CD4-positive, CD25-positive, alpha-beta regulatory T cell (primary cell): ENCODE measurements at places on chromosomes 4 and X. TPM values are rescaled to one million over a fixed set of nuclear protein-coding genes. Genes with fewer than 3 reads are reported as not detected.

GRCh38 chrX:9677098-9677739 lies 88.4 kb downstream of the GPR143 start:
- DNase-seq, result peak; percentile 67
- H3K27ac ChIP-seq, result peak overlapping the region; percentile 55
- no peaks in the 10 kb centered on the region for H3K36me3 ChIP-seq
- H3K4me1 ChIP-seq, result peaks cover 6% of the 10 kb centered on the region
- H3K27me3 ChIP-seq, result no peaks in the 10 kb centered on the region

DNA sequence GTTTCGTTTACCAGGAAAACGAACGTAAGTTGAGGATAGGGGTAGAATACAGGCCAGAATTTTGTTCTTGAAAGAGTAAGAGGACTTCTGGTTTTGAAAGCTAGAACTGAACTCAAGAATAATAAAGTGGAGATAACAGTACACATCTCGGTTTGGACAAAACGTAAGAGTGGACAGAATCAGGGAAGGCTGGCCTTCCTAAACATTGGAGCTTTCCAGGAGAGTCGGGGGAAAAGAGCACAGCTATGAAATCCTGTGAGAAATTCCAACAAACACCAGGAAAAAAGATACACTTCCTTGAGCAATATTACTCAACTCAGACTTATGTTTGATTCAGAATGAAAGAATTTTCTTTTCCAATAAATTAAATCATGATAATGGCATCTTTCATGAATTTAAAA lies 1.2 kb downstream of the CTSO start:
- H3K36me3 ChIP-seq, result no peaks in the 10 kb centered on the region
- no peaks in the 10 kb centered on the region for H3K27me3 ChIP-seq
- peaks cover 4% of the 10 kb centered on the region for H3K4me1 ChIP-seq
- no peak overlapping the region for H3K27ac ChIP-seq
- no peak for DNase-seq

DNA sequence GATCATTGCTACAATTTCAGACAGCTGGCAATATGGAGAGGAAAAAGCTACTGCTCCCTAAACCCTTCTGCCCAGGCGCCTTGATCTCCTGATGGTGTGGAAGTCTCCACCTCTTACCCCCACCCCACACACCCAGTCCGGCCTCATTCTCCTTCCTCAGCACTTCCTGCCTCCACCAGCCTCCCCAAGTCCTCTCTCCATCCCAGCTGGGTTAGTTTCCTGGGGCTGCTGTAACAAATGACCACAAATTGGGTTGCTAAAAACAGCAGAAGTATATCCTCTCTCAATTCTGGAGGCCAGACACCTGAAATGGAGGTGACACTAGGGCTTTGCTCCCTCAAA lies 1.1 kb upstream of the CCNQ start:
- peaks cover 25% of the 10 kb centered on the region for H3K4me1 ChIP-seq
- H3K36me3 ChIP-seq, result peaks cover 5% of the 10 kb centered on the region
- H3K27ac ChIP-seq, result no peak overlapping the region
- peak; percentile 46 for DNase-seq

DNA sequence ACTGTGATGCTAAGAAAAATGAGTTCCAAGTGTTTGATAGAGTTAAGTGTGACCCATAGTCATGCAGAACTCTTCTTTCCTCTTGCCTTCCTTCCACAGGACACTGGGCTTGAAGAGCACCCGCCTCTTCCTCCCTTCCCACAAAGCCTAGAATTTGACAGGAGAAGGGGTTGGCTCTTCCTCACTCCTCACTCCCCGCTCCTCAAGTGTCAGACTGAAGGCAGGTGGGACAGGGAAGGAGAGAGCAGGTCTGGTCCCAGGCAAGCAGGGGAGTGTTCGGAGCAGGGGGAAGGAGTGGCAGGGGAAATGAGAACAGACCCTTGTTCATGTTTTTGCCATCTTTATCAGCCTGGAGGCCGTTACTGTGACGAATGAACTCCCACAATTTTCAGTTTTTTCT lies 10.7 kb downstream of the MAGED2 start:
- no peaks in the 10 kb centered on the region for H3K27me3 ChIP-seq
- no peak overlapping the region for H3K4me3 ChIP-seq
- H3K36me3 ChIP-seq, result peaks cover 25% of the 10 kb centered on the region
- no peak overlapping the region for H3K27ac ChIP-seq

- H3K36me3 ChIP-seq, result no peaks in the 10 kb centered on the region
- no peak for DNase-seq
- H3K4me1 ChIP-seq, result no peaks in the 10 kb centered on the region
- H3K27me3 ChIP-seq, result peaks cover 3% of the 10 kb centered on the region
- no peak overlapping the region for H3K4me3 ChIP-seq
Measured at GRCh38 chr4:147597561-147597960, 19.6 kb upstream of the TMEM184C start.

DNA sequence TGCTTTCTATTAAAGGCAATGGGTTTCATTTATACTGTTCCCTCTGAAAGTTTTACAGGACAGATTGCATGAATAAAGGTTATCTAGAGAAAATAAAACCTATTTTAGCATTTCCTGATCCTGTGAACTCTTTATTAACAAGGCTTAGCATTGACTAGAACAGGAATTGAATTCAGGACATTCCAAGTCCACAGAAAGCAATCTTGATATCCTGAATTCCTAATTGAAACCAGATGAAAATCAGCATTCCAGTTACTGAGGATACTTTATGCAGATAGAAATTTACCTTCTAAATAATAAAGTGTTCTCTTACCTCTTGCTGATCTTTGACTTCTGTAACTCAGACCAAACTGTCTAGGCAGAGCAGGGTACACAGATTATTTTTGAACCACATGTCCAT lies 151.4 kb downstream of the ZNF518B start:
- H3K4me1 ChIP-seq, result no peaks in the 10 kb centered on the region
- DNase-seq, result no peak
- H3K4me3 ChIP-seq, result no peak overlapping the region
- H3K36me3 ChIP-seq, result no peaks in the 10 kb centered on the region
- no peak overlapping the region for H3K27ac ChIP-seq

DNA sequence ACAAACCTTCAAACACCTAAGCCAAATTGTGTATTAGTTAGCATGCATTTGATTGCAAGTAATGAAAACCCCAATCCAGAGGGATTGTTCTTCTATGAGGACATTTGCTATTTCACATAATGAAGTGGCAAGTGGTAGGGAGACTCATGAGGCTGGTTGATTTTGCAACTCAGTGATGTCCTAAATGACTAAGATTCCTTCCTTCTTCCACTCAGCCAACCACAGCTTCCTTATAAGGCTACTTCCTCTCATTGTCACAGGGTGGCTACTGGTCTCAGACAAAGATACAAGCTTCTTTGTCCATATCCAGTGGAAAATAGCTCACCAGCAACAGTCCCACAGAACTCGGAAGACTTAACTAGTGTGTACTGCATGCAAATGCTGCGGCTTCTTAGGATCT lies 5.3 kb upstream of the OTC start:
- H3K4me1 ChIP-seq, result no peaks in the 10 kb centered on the region
- no peaks in the 10 kb centered on the region for H3K36me3 ChIP-seq
- H3K4me3 ChIP-seq, result no peak overlapping the region

GRCh38 chr4:140856621-140857062 lies 100.5 kb upstream of the TBC1D9 start:
- DNase-seq, result no peak
- no peaks in the 10 kb centered on the region for H3K27me3 ChIP-seq
- no peaks in the 10 kb centered on the region for H3K4me1 ChIP-seq
- H3K4me3 ChIP-seq, result no peak overlapping the region

DNA sequence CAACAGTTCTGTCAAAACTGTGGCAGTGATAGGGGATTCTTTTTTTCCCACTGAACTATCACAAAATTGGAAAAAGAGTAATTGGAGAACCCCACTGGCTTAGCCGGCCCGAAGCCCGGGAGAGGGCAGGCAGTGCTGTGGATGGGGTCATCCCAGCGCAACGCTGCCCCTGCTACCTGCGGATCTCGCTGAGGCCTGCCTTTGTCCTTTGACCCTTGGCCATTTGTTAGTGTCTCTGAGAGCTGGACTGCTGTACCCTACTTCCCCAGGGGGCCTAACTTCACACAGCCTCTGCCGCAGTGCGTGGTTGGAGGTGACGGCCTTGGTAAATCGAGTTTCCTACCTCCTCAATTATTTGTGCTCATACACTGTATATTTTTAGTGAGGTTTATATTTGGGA lies 43.0 kb upstream of the MSANTD1 start:
- H3K4me3 ChIP-seq, result no peak overlapping the region
- no peak overlapping the region for H3K27ac ChIP-seq
- H3K36me3 ChIP-seq, result peaks cover 45% of the 10 kb centered on the region
- DNase-seq, result no peak

DNA sequence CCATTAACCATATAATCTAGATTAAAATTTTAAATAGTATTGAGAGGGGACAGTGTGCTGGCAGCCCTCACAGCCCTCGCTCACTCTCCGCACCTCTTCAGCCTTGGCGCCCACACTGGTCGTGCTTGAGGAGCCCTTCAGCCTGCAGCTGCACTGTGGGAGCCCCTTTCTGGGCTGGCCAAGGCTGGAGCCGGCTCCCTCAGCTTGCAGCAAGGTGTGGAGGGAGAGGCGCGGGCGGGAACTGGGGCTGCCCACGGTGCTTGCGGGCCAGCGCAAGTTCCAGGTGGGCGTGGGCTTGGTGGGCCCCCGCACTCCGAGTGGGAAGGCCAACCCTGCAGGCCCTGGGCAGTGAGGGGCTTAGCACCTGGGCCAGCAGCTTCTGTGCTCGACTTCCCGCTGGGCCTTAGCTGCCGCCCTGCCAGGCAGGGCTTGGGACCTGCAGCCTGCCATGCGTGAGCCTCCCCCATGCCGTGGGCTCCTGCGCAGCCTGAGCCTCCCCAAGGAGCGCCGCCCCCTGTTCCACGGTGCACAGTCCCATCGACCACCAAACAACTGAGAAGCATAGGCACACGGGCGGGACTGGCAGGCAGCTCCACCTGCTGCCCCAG lies 32.8 kb upstream of the CFAP299 start:
- H3K4me3 ChIP-seq, result no peak overlapping the region
- H3K4me1 ChIP-seq, result no peaks in the 10 kb centered on the region
- no peaks in the 10 kb centered on the region for H3K27me3 ChIP-seq
- no peaks in the 10 kb centered on the region for H3K36me3 ChIP-seq
- DNase-seq, result no peak

GRCh38 chr4:124757126-124757525 lies 44.6 kb upstream of the ANKRD50 start:
- H3K27me3 ChIP-seq, result no peaks in the 10 kb centered on the region
- no peaks in the 10 kb centered on the region for H3K36me3 ChIP-seq
- no peak for DNase-seq
- no peaks in the 10 kb centered on the region for H3K4me1 ChIP-seq
- H3K27ac ChIP-seq, result no peak overlapping the region
- no peak overlapping the region for H3K4me3 ChIP-seq

GRCh38 chrX:151821226-151821625 lies 86.7 kb downstream of the CNGA2 start:
- H3K36me3 ChIP-seq, result no peaks in the 10 kb centered on the region
- DNase-seq, result no peak
- no peak overlapping the region for H3K27ac ChIP-seq
- H3K27me3 ChIP-seq, result no peaks in the 10 kb centered on the region
- H3K4me3 ChIP-seq, result no peak overlapping the region

GRCh38 chrX:24601858-24602257 lies 45.3 kb downstream of the PCYT1B start:
- no peak overlapping the region for H3K4me3 ChIP-seq
- no peaks in the 10 kb centered on the region for H3K27me3 ChIP-seq
- no peaks in the 10 kb centered on the region for H3K4me1 ChIP-seq
- no peaks in the 10 kb centered on the region for H3K36me3 ChIP-seq
- H3K27ac ChIP-seq, result no peak overlapping the region

- H3K27ac ChIP-seq, result no peak overlapping the region
- no peak overlapping the region for H3K4me3 ChIP-seq
- H3K4me1 ChIP-seq, result no peaks in the 10 kb centered on the region
- no peaks in the 10 kb centered on the region for H3K27me3 ChIP-seq
- no peaks in the 10 kb centered on the region for H3K36me3 ChIP-seq
Measured at GRCh38 chr4:188624370-188624769, 485.1 kb downstream of the TRIML1 start.

- H3K4me1 ChIP-seq, result no peaks in the 10 kb centered on the region
- no peaks in the 10 kb centered on the region for H3K36me3 ChIP-seq
- no peak for DNase-seq
- no peak overlapping the region for H3K4me3 ChIP-seq
- no peaks in the 10 kb centered on the region for H3K27me3 ChIP-seq
Measured at GRCh38 chrX:132883358-132883915, 75.0 kb downstream of the HS6ST2 start.

- no peaks in the 10 kb centered on the region for H3K27me3 ChIP-seq
- no peaks in the 10 kb centered on the region for H3K4me1 ChIP-seq
- H3K36me3 ChIP-seq, result no peaks in the 10 kb centered on the region
- H3K27ac ChIP-seq, result no peak overlapping the region
- no peak for DNase-seq
Measured at GRCh38 chrX:118025226-118025625, 91.4 kb downstream of the KLHL13 start.

The PALLD gene
- total RNA-seq, result 1.9 TPM

The MAGEA2B gene
- total RNA-seq, result not detected

The PRKG2 gene
- total RNA-seq, result 1.9 TPM

The SGMS2 gene
- total RNA-seq, result not detected

The PRRG1 gene
- total RNA-seq, result not detected
